ENCODE measurements at places on chromosomes 16 and 17.

DNA sequence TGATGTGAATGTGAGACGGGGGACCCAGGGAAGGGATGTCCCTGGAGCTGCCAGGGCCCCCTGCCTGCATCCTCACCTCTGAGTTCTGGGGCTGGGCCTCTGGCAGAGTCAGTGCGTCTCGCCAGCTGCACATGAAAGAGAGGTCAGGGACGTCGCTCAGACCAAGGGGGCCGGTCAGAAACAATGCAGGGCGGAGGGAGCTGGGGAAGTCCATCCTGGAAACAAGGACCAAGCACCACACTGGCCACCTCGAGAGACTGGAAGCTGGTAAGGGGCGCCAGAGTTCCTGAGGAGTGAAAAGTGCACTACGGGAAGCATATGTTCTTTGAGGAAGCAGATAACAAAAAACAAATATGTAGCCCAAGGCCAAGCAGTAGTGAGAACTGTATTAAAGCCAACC lies 2.1 kb downstream of the TAF1C start:
- peak; percentile 44 for DNase-seq

DNA sequence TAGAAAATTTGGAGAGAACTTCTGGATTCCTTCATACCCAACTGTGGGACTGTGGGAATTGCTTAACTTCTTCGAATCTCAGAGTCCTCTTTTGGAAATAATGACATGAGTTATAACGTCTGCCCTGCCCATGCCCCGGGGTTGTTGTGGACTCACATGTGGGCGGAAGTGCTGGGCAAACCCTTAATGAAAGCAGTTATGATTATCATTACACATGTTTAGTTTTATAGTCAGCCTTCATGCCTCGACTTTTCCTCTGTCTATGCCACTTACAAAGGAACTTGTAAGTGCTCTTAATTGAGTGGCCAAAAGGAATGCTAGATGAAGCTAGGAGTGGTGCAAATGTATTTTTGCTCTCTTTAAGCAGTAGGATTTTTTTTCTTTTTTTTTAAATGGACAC lies 3.9 kb downstream of the KRT27 start:
- no peak for DNase-seq

DNA sequence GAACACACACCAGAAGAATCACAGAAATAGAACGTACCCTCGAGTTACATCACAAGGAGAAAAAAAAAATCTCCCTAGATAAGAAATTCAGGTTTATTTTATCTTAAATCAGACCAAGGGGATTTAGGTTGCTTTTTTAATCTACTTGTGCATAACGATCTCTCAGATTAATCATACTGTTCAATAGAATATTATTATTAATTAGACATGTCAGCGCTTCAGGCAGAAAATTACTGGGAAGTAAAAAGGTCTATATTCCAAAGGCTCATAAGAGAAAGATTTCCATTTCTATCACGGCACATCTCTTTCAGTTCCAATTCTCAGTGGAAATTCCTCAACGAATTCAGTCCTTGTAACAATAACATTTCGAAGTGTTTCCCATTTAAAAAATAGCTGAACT lies 77.7 kb upstream of the PSMD7 start:
- no peak for DNase-seq

DNA sequence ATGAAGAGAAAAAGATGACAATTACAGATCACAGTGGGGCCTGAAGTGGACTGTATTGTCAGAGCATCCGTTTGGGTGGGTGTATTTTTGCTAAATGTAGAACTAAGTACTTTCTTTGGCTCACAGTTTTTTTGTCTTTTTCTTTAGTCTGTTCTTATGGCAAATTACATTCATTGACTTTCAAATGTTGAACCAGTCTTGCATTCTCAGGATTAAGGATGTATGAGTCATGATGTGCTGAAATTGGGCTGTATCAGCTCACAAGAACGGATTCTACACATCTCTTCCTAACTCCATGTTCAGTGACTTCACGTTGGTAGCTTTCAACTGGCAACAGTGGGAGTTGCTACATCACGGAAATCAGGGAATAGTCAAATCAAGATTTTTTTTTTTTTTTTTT lies 66.5 kb downstream of the TEX2 start:
- DNase-seq: no peak

DNA sequence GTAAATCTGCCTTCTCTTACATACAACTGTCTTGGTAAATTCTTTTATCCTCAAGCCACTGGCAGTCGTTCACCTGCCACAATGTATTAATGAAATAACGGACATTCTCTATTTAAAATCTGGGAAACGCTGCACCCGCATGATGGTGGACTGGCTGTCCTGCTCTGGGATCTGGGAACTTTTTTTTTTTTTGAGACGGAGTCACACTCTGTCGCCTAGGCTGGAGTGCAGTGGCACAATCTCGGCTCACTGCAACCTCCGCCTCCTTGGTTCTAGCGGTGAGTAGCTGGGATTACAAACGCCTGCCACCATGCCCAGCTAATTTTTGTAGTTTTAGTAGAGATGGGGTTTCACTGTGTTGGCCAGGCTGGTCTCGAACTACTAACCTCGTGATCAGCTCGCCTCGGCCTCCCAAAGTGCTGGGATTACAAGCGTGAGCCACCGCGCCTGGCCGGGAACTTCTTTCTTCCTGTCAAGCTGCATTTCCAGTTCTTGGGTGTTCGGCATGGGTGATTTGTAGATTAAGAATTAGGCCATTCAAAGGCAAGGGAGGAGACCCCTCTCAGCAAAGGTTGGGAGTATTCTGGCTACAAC lies 28.3 kb downstream of the PRDM7 start:
- DNase-seq: no peak

DNA sequence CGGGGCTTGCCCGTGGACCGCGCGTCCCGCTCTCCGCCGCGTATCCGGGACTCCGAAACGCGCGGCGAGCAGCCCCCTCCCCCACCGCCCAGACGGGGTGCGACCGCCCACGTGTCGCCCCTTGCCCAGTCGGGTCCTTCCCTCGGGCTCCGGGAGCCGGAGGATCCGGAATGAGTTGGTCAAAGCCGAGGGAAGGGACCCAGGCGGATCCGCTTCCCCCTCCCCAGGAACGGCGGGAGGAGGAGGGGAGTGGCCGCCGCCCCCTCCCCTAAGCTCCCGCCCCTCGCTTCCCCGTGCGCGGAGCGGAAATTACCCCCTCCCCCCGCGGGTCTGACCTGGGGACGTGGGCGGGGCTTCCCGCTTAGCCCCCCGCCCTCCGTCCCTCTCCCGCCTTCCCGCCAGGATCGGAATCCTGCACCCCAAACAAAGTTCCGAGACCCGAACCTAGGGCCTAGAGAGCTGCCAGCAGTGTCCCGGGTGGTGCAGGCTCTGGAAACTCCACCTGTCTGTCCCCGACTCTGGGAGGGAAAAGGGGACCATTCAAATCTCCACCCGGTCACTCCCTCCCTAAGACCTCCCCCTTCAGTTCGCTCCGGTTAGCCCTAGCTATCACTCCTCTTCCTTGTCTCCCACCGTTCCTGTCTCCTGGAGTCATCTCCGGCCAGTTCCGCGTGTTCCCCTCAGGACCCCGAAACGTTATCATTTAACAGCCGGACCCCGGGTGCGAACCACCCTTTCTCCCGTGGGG lies 1.0 kb upstream of the IGF2BP1 start:
- DNase-seq: no peak

DNA sequence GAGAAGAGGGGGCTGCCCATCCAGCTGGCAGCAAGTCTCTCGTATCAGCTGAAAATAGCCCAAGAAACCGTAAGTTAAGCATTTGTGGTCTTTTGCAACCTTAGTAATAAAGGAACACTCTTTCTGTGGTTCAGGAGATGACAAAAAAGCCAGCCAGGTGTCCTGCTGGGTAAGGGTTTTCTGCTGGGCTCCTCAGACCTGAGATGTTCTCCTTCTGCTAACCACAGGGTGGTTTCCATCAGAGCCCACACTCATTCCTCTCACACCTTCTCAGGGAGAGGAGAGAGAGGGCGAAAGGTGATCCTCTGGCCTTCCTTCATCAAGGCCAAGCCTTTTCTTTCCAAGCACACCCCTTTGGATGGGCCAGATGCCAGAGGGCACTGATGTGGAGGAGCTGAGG lies 70.7 kb downstream of the TEX14 start:
- DNase-seq: no peak

- no peak for DNase-seq
These were observed 17.8 kb downstream of the LUC7L3 start for GRCh38 chr17:50737118-50737698.

DNA sequence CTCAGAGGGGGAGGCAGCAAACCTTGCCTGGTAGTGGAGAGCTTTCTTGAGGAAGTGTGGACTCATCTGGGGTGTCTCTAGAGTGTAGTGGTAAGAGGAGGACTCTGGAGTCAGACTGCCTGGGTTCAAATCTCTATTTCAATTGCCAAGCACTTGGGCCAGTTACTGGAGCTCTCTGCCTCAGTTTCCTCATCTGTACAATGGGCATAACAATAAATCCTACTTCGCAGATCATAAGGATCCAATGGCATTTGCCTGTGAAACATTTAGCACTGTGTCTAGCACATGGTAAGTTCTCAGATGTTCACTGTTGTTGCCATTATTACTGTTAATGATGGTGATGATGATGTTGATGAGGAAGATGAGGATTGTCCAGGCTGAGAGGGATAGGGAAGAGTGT lies 23.6 kb upstream of the WFDC1 start:
- DNase-seq: no peak

GRCh38 chr16:56137269-56137668 lies 54.0 kb upstream of the GNAO1 start:
- no peak for DNase-seq

DNA sequence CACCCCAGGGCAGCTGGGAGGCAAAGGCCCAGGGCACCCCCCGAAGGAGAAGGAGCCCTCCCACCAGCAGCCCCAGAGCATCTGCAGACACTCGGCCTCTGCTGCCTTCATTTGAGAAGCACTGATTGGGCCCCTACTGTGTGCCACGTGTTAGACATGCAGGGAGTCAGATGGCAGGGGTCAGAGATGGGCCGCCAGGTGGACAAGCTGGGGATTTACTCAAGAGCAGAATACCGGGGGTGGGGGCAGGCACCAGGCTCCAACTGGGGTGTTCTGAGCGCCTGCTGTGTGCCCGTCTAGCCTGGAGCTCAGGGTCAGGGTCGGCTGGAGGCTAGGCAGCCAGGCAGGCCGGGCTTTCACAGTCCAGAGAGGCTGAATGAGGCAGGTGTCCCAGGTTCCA lies 18.7 kb downstream of the TPSG1 start:
- DNase-seq: no peak

GRCh38 chr17:77419547-77420094 lies 278.9 kb downstream of the SEC14L1 start:
- no peak for DNase-seq

DNA sequence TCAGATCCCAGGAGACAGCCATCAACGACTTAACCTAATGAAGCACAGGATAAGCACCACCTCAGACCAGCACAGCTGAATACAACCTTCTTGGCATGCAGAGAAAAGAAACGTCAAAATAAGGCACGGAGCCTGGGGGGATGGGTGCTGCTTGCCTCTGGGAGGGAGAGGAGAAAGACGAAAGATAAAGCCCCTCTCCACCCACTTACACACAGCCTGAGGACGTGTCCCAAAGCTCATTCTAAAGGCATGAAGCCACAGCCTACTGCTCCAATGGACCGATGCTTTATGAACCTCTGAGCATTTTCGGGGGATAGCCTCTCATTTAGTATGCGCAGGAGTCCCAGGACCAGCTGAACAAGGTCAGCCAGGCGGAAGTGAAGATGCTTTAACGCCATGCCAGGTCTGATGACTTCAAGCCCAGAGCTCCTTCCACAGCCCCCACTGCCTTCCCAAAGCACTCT lies 31.1 kb downstream of the ST3GAL2 start:
- no peak for DNase-seq

DNA sequence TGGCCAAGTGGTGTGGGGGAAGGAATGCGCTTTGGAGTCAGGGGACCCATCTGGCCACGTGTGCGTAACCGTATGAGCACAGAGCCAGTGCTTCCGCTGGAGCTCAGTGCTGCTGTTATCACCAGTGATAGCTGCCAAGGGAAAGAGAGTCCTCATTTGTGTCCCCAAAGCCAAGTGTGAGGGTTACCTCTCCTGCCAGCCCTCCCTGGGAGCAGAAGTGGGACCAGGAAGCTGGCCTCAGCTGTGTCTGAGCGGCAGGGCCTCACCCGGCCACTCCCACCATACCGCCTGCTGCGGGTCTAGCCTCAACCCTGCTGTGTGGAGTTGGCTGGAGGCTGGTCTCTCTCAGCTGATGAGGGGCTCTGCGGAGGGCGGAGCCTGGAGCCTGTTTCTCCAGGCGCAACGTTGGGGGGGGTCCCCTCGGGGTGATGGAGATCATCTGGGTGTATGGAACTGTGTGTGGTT lies 44.5 kb downstream of the MEAK7 start:
- DNase-seq: no peak

DNA sequence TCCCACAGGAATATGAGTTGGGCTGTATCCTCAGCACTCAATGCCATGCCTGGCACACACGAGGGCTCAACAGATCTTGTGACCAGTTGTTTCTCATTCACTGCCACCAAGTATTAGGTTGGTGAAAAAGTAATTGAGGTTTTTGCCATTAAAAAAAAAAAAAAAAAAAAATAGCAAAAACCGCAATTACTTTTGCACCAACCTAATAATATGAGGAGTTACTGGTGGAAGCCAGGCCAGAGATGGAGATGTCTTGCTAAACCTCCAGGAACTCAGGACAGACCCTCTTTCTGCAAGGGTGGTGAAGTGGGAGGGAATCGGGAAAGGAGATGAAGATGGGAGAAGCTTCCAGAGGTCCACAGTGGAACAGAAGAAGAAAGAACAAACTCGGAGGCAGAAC lies 124.6 kb downstream of the DYNLRB2 start:
- no peak for DNase-seq

DNA sequence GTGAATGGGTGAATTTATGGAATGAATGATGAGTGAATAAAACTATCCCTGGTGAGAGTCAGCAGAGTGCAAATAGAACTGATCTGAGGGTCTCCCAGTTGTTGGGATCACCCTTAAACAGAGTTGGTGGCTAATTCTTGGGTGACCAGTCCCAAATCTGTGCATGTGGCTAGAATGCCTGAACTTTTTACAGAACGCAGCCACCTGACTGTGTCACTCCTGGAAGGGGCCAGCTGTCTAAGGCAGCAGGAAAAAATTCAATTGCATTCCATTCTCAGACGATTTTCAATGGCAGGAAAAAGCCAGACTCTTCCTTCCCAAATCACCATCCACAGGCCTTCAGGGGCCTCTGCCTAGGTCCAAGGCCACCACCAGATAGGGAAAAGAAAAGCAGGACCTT lies 43.5 kb downstream of the BEAN1 start:
- DNase-seq: no peak

GRCh38 chr17:55451203-55451641 lies 29.6 kb upstream of the MMD start:
- DNase-seq: no peak

GRCh38 chr16:60181536-60181935 lies 1447.4 kb upstream of the GOT2 start:
- DNase-seq: no peak

Measured in ovary (tissue), 10 donors.